ENCODE measurements at places on chromosomes 16 and 17. TPM values are rescaled to one million over a fixed set of nuclear protein-coding genes. Genes with fewer than 3 reads are reported as not detected.

- DNase-seq: no peak
These were observed 3.2 kb downstream of the TMEM114 start for GRCh38 chr16:8587065-8587464.

The FOXO3B gene
- total RNA-seq: 4.3 TPM

The POLG2 gene
- 40.7 TPM for total RNA-seq

DNA sequence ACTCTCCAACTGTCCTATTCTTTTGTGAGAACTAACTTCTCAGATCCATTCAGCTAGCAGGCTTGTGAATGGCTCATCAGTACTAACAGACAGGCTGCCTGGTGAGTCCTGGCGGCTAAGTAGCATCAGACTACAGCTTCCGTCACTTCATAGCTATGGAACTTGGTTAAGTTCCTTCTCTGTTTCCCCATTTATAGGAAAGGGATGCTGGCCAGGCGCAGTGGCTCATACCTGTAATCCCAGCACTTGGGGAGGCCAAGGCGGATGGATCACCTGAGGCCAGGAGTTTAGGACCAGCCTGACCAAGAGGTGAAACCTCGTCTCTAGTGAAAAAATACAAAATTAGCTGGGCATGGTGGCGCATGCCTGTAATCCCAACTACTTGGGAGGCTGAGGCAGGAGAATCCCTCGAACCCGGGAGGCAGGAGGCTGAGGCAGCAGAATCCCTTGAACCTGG is 49.9 kb upstream of the TANGO6 start:
- DNase-seq: no peak

GRCh38 chr17:17788967-17789366 is 47.8 kb downstream of the SREBF1 start:
- DNase-seq: no peak

DNA sequence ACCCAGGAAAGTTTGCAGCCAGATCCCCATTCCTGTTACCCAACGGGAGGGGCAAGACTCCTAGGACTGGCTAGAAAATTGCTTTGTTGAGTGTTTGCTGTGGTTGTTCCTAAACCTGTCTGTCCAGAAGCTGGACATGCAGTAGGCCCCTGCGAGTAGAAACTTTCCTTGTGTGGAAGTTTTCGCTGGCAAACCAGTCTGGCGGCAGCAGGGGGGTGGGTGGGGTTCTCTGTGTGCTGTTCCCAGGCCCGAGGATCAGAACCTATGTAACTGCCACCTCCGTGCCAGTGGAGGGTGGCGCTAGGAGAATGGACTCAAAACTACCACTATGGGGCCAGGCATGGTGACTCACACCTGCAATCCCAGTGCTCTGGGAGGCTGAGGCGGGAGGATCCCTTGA is 9.2 kb downstream of the SGSM2 start:
- DNase-seq: no peak

The MEFV gene
- total RNA-seq: 0.21 TPM

- no peak for DNase-seq
These were observed 109.7 kb downstream of the TOX3 start for GRCh38 chr16:52437277-52437670.

The PIP4K2B gene
- 32.7 TPM for total RNA-seq

- no peak for DNase-seq
These were observed 174.7 kb downstream of the KATNIP start for GRCh38 chr16:27724482-27725235.

GRCh38 chr16:64962786-64963185 is 159.1 kb downstream of the CDH11 start:
- no peak for DNase-seq
